ENCODE measurements at places on chromosomes 11 and 22.

- DNase-seq = peak; percentile 7
These were observed 84.6 kb downstream of the CLPB start for GRCh38 chr11:72349616-72350218.

- DNase-seq = no peak
These were observed 31.6 kb downstream of the DGCR2 start for GRCh38 chr22:19090586-19091127.

DNA sequence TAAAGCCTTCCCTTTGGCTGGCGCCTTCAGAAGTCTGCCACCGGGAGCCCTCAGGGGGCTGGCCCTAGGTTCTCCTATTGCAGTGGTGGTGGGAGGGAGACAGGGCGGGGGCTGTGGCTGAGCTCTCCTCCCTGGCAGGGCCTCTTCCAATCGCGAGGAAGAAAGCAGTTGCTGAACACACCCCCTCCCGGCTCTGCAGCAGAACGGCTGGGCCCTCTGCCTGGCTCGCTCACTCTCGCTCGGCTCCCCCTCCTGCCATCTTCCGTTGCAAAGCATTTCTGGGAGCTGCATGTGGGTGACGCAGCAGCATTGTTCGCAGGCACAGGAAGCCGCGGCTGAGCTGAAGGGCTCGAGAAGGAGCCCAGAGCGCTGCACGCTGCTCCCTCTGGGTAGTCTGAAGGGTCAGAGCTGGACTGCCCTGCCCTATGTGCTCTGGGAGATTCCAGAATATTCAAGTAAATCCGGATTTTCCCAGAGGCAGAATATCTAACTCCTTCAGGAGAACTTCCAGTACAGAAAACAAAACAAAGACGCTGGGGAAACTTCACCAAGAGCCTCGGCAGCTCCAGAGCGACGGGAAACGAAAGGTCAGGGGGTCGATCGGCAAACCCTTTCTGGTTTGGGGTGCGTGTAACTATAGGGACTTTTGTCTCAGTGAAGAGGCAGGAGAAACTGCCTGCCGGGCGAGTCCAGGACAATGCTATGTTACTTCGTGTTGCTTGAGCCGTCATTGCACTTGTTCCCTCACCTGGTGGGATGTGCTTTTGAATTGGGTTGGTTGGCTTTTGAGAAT, 26.3 kb upstream of the GRK2 start:
- peak; percentile 99 for DNase-seq

DNA sequence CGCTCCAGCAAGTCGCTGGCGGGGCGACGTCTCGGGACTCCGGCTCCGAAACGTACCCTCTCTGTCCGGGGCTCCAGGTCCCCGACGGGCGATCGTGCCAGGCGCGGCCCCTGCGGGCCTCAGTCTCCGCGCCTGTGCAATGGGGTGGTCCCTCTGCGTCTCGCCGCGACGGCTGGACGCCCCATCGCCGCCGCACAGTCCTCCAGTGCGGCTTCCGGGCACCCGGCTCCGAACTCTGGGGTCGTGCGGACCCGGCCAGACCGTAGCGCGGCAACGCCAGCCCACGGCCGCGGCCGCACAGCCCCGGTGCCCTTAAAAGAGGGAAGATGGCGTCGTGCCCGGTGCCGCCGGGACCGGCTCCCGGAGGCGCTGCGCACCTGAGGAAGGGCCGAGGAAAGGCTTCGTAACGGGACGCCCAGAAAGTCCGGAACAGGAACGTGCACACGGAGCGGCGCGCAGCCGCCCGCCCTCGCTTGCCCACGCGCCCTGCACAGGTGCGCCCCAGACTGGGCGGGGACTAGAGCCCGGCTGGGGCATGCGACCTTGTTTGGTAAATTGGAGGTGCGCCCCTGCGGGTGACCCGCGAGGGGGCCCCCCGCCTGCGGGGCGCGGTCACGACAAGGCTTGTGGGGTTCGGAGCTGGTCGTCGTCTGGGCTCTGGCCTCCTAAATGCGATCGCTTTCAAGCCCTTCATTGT, 525 bp downstream of the BIK start:
- peak; percentile 46 for DNase-seq

GRCh38 chr11:106063009-106063408, 14.1 kb downstream of the KBTBD3 start:
- DNase-seq = no peak

GRCh38 chr11:13834463-13834862, 128.1 kb upstream of the SPON1 start:
- peak; percentile 8 for DNase-seq

DNA sequence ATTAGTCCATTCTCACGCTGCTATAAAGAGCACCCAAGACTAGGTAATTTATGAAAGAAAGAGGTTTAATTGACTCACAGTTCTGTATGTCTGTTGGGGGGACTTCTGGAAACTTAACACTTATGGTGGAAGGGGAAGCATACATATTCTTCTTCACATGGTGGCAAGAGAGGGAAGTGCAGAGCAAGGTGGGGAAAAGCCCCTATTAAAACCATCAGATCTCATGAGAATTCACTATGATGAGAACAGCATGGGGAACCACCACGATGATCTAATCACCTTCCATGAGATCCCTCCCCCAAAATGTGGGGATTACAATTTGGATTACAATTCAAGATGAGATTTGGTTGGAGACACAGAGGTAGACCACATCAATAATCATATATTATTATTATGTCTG, 25.7 kb downstream of the CEP57 start:
- no peak for DNase-seq

- peak; percentile 35 for DNase-seq
These were observed 3.6 kb downstream of the MYBPC3 start for GRCh38 chr11:47348859-47349258.

DNA sequence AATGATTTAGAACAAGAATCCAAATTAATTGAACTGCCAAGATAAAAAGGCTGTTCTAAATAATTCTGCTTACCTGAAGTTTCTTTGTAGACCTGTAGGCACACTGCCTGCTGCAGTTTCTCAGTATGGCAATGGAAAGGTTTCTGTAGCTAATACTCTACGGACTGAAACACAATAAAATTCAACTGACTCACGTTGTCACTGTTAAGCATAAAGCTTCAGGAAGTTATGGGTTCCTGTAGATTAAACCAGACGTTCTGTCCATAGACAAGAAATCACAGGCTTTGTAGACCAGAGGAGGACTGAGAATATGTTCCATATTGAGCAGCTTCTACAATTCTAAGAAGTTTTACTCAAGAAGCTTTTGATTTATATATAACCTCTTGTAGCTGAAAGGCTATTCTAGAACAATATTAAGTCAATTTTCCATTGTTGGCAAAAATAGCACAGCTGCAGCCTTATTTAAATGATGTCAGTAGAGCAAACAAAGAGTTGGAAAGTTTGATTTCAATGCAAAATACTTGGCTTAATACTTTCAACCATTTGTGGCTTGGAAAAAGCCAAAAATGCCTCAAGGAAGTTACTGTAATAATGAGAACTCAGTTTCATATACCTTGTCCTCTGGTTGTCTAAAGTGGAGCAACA, at the start of gene GLYATL2:
GLYATL2 (minus strand) TSS at position 344 of the 645 bp plus-strand sequence. CDS start 5,092 bp downstream, outside the sequence.
- DNase-seq = no peak

GRCh38 chr11:788953-789940, 643 bp downstream of the CEND1 start:
- no peak for DNase-seq

DNA sequence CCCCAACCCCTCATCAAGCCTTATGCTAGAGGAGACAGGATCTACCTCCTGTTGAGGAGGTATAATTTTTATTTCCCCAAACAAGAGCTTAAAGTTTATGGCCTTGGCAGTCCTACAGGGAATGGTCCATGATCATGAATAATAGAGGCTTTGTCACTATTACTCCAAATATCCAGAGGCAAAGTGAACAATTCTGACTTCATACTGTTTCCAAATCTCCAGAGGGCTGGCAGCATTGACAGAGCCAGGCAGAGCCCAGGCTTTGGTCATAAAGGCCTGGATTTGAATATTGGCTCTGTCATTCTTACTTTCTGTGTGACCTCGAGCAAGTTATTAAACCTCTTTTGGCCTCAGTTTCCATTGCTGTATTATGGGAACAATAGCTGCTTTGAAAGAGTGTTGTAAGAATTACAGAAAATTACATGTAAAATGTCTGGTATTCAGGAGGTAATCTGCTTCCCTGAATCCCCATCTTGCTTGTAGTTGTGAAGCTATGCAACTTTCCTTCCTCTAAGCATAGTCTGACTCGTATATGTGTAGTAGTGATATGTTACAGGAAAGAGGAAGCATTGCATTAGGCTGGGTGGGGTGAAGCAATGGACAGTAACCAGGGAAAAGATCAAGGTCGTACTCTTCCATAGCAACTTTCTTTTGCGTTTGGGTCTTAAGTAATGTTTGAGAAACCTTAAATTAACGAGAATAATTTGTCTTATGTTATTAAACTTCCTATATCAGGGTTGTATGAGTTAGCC, 88.8 kb downstream of the CD44 start:
- no peak for DNase-seq

DNA sequence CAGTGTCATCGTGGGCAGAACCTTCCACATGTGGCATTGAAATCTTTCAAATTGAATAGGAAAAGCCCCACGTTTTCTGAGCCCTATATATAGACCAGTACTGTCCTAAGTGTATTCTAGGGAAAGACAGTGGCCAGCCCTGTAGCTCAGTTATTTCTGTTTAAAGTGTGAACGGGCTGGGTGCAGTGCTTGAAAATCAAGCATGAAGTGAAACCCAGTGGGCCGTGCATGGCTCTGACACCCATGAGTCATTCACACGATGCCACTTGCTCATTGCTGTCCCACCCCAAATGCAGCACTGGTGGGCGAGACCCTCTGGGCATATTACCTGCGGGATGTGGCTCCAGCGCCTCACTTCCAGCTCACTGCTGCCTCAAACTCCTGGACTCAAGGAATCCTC, 29.8 kb upstream of the CCDC188 start:
- no peak for DNase-seq

DNA sequence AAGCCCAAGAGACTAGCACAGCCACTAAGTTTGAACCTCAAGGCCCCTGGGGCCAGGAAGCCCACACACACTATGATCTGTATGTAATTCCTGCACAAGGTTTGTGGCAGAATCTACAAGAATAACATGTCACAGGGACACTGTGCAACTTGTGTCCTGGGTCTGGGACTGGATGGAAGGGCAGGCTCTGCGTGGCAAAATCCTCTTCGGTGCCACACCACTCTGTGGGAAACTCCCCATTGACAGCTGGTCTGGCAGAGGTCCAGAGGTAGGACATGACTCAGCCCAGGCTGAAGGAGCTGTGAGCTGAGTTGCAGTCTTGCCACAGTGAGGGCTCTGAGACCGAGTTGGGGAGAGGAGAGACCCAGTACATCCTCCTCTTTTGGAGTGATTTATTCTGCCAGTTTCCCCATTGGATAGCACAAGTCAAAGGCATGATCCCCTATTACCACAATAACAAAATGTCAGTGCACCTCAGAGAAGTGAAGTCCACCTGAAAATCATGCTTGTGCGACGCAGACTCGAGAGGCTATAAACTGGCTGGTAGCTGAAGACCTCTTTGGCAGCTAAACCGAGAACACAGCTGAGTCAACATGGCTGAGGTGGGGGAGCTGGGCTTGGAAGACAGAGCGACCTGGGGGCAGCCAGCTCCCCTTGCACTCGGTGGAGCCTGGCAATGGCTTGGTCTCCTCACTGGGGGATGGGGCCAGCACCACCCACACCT, 23.3 kb upstream of the SERPIND1 start:
- peak; percentile 90 for DNase-seq

DNA sequence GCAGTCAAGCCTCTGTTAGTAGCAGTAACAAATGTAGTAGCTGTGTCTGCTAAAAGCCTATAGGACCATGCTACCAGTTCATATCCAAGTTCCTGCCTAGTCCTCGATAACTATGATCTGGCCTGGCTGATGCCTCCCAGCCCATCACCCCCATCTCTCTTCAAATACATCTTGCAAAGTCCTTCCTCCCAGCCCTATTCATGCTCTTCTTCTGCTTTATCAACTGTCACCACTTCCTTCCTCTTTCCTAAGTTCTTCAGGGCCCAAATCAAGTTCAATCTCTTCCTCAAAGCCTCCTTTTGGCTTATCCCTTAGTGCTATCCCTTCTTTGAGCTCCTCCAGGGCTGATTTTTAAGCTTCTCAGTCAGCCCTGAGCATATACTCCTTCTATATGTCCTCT, 150.9 kb upstream of the THY1 start:
- no peak for DNase-seq

DNA sequence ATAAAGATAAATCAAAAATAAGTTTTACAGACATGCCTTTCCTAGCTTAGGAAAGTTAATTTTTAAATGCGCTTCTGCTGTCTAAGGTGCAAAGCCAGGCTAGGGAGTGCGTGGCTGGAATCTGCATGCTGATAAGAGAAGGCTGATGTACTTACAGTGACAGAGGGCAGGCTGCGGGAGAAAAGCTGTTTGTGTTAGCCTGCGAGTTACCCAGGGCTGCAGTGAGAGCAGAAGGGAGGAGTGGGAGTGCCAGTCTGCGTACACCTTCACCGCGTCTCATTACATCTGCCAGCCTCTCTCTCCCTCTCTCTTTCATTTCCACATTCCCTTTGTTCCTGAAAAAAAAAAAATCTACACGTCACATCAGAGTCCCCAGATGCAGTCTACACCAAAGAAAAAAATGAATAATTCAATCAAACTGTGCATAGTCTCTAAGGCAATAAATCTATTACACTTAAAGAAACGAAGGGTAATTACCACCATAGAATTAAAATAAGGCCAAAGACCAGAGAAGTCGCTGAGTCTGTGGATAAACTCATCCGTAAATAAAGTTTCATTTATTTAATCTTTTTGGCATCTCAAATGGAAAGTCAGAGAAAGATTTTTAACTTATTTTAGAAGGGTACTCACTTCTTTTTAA, 126.4 kb upstream of the C11orf58 start:
- peak; percentile 1 for DNase-seq

DNA sequence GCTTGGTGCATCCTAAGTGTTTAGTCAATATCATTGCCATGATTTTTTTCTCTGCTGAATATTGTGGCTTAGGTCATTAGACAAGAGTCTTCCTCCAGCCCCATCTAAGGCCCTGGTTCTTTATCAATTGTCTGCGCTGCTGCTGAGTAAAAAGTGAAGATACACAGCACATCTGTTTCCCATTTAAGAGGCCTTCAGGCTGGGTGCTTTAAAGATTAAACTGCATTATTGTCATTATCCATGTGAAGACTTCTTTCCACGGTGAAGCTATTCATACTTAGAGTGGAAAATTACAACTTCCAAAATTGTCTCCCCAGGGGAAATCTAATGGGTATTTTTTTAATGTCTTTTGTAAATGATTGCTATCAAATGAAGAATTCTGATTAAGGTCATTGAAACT, 719.8 kb upstream of the LRRC4C start:
- DNase-seq = no peak

GRCh38 chr22:50144005-50144614, 26.4 kb upstream of the PANX2 start:
- no peak for DNase-seq
